ENCODE measurements at places on chromosomes 4 and X.

- no peak for DNase-seq
These were observed 3.0 kb downstream of the GPR174 start for GRCh38 chrX:79147477-79147876.

DNA sequence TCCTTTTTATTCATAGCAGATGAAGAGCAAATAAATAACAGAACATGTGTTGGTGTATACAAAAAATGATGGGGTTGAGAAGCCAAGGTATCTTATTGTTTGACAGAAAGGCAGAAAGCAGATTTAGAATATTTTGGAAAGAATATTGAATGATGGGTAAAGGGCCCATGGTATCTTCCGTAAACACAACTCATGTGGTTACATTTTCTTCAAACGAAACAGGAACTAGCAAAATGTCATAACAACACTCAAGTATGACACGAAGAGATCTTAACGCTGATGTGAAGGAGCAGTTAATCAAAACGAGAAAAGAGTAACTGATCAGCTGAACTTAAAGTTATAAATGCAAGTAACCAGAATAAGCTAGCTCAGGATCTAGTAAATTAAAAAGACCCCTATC, 195.7 kb upstream of the GK2 start:
- no peak for DNase-seq

DNA sequence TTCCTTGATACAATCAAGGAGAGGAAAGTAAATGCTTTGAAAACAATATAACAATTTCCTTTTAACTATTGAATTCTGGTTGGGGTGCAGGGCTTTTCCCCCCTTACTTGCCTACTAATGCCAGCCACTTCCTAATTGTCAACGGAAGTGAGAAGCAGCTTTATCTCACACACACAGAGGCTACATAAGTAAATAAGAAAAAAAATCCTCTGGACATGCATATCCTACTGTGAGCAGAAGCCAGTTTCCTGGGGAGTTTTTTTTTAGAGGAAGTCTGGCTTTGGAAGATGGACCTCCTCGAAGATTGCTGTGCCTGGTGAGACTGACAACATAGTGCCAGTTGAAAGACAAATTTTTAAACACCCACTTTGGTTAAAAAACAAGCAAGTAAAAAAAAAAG, 180.6 kb downstream of the OPHN1 start:
- DNase-seq: no peak

GRCh38 chr4:6419452-6420028, 52.9 kb downstream of the PPP2R2C start:
- no peak for DNase-seq

DNA sequence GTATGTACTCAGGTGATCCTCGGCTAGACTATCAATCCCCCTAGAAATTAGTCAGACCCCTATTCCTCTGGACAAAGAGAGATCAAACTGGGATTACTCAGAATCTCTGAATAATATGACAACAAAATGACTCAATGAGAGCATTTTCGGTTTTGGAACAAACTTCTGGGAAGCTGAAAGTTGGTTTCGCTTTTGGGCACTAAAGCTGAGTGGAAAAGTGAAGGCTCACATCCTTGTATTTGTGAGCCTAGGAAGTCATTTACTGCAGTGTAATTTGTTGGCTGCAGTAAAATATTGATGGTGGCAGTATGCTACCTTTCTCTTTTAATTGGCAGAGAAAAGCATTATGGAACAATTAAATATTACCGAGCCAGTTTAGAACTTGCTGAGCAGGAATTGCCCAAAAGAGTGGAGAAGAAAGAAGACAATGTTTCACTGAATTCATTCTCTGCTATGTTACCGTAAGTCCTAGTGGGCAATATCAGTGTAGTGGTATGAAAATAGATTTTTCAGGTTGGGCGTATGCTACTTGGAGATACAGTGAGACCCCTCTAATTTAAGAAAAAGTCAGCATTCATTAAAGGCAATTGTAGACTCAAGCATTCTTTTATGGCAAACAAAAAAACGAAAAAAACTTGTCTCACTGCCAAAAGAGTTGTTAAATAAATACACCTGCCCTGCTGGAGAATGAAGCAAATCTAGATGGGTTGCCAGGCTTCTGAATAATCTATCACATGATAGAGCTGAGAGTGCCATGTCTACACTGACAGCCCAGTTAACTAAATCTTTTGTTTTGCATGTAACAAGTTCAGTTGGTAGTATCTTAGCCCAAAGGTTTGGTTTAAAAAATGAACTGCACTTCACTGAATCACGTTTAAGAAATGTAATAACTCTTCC, 69.6 kb downstream of the AGTR2 start:
- no peak for DNase-seq

All from activated T-cell treated with anti-CD3 and anti-CD28 coated beads, Interleukin-2, amount 50 U/mL, for 48 hours (primary cell).